ENCODE measurements at places on chromosomes 1 and 21.

DNA sequence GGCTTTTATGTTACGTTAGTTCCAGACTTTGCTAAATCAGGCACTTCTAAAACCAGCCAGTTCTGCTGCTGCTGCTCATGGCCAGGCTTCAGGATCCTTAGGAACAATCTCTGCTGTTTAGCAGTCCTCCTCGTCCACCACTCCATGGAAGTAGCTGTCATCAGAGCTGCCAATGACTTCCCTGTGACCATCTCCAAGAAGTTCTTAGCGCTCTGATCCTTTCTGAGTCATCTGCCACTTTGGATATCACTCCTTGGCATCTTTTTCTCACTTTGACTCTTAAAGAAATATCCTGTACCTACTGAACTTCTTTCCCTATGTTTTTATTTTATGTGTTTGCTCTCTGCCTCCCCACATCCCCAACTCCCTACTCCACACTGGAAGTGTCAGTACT is 14.7 kb upstream of the IRF2BP2 start:
- no peak for DNase-seq

DNA sequence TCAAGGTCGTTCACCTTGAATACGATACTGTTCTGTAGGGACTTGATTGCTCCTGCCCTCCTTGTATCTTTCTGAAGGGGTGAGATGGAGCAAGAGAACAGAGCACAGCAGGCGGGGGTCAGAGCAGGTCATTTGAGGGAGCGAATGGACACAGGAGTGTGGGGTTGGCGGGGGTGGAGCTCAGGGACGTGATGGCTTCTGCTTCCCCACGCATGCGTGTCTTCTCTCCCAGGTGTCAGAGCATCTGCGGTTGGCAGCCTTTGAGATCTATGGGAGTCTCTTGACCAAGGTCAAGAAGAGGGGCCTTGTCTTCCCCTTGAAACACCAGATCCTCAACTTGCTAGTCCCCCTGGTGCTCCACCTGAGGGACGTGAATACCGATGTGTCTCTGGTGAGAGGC is 63.9 kb downstream of the INAVA start:
- DNase-seq = no peak

DNA sequence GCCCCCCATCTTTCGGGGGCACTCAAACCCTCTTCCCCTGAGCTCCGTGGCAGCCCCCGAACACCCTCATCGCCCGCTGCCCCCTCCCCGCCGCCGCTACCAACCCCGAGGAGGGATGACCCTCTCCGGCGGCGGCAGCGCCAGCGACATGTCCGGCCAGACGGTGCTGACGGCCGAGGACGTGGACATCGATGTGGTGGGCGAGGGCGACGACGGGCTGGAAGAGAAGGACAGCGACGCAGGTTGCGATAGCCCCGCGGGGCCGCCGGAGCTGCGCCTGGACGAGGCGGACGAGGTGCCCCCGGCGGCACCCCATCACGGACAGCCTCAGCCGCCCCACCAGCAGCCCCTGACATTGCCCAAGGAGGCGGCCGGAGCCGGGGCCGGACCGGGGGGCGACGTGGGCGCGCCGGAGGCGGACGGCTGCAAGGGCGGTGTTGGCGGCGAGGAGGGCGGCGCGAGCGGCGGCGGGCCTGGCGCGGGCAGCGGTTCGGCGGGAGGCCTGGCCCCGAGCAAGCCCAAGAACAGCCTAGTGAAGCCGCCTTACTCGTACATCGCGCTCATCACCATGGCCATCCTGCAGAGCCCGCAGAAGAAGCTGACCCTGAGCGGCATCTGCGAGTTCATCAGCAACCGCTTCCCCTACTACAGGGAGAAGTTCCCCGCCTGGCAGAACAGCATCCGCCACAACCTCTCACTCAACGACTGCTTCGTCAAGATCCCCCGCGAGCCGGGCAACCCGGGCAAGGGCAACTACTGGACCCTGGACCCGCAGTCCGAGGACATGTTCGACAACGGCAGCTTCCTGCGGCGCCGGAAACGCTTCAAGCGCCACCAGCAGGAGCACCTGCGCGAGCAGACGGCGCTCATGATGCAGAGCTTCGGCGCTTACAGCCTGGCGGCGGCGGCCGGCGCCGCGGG is 837 bp downstream of the FOXD3 start:
- no peak for DNase-seq

DNA sequence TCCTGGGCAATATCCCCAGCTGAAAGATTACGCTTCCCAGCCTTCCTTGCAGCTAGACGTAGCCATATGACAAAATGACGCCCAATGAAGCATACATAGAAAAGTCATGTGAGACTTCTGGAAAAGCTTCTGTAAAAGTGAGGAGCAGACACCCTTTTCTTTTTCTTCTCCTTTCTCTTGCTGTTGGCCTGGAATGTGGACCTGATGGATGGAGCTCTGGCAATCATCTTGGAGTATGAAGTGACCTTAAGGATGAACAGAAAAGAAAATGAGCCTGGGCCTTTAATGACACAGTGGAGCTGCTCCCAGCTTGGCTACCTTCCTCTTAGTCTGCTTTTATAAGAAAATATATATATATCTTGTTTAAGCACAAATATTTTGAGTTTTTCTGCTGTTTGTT is 24.8 kb downstream of the BATF3 start:
- no peak for DNase-seq

GRCh38 chr1:233615571-233615970 is 1.7 kb downstream of the KCNK1 start:
- no peak for DNase-seq

DNA sequence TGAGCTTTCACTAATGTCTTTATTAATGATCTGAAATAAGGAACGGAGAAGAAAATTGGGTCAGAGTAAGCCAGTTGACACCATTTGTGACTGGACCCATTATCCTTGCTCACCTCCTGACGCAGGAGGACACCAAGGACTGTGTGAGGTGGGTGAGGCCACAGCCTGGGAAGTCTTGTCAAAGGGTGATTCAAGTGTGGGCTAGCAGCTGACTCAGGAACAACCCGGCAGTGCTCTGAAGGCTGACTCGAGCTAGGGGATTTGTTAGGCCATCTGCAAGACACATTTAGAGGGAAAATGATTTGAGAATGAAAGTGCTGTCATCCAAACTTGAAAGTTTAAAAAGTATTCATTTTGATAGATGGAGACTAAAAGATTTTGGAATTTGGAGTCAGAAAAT is 21.2 kb downstream of the PRRX1 start:
- DNase-seq = peak; percentile 74

DNA sequence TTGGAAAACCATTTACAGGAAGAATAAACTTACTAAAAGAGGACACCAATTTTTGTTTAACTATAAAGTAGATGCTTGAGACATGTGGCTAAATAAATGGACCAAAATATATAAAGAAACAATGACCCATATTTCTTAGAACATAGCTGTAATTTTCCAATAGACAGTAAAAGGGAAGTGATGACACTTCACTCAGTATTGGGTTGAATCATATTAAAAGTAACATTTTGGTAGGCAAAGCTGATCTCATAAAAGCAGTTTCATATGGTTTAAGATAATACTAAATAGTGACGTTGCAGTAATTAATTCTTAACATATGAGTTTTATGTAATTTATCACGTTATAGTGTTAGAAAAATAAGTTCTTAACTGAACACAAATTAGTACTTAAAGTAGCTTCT is 308.9 kb upstream of the RUNX1 start:
- DNase-seq = no peak

DNA sequence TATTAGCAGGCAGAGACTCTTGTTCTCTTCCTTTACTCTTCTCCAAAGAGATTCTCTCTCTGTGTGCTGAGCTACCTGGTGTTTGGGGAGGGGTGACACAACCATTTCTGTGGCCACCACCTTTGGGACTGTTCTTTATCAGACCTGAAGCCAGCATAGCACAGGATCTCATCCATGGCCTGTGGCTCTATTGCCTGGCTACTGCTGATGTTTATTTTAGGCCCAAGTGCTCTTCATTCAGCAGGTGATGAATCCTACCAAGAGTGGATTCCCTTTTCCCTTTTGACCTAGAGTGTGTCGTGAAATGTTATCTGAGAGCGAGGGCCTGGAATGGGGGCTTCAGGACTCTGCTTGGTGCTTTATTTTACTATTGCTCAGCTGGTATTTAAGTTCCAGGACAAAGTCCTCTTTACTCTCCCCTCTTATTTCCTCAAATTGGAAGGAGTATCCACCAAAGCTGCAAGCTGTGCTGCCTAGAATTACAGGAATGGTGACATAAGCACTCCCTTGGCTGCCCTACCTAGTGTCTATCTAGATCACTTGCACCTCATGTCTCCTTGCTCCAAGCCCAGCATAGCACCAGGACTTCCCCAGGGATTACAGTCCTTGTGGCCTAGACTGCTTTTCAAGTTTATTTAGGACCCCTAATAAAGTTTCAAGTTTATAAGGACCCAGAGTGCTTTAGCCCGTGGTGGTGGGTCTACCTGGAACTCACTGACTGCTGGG is 94.7 kb upstream of the GPR52 start:
- no peak for DNase-seq

DNA sequence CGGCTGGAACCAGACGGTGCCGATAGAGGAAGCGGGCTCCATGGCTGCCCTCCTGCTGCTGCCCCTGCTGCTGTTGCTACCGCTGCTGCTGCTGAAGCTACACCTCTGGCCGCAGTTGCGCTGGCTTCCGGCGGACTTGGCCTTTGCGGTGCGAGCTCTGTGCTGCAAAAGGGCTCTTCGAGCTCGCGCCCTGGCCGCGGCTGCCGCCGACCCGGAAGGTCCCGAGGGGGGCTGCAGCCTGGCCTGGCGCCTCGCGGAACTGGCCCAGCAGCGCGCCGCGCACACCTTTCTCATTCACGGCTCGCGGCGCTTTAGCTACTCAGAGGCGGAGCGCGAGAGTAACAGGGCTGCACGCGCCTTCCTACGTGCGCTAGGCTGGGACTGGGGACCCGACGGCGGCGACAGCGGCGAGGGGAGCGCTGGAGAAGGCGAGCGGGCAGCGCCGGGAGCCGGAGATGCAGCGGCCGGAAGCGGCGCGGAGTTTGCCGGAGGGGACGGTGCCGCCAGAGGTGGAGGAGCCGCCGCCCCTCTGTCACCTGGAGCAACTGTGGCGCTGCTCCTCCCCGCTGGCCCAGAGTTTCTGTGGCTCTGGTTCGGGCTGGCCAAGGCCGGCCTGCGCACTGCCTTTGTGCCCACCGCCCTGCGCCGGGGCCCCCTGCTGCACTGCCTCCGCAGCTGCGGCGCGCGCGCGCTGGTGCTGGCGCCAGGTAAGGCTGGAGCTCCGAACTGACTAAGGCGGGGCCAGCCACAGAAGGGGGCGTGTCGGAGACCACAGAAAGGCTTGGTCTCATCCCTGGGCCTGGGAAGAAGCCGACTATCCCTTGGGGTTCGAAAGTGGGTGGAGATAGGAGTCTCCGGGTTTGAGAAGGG is 486 bp downstream of the SLC27A3 start:
- DNase-seq = no peak

GRCh38 chr1:70586046-70586445 is 175.0 kb downstream of the CTH start:
- no peak for DNase-seq

GRCh38 chr1:230058626-230059025 is 8.4 kb upstream of the GALNT2 start:
- no peak for DNase-seq

- DNase-seq = peak; percentile 55
These were observed 4.1 kb upstream of the SLC2A1 start for GRCh38 chr1:42962641-42963377.

DNA sequence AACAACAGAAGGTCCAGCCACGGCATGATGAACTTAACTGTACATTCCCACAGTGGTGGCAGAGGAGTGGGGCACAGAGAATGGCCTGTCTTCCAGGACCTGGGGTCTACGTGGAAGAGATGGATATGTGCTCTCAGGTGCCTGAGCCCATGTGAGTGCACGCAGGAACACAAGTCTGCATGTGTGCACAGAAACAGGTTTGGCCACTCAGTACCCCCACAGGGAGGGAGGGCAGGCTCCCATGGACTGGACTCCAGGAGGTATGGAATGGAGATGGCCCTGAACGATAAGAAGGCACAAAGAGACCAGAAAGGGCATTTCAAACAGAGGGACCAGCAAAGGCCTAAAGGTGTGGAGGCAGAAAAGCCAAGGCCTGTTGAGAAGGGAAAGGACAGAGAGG is 10.8 kb downstream of the COL9A2 start:
- DNase-seq = no peak

DNA sequence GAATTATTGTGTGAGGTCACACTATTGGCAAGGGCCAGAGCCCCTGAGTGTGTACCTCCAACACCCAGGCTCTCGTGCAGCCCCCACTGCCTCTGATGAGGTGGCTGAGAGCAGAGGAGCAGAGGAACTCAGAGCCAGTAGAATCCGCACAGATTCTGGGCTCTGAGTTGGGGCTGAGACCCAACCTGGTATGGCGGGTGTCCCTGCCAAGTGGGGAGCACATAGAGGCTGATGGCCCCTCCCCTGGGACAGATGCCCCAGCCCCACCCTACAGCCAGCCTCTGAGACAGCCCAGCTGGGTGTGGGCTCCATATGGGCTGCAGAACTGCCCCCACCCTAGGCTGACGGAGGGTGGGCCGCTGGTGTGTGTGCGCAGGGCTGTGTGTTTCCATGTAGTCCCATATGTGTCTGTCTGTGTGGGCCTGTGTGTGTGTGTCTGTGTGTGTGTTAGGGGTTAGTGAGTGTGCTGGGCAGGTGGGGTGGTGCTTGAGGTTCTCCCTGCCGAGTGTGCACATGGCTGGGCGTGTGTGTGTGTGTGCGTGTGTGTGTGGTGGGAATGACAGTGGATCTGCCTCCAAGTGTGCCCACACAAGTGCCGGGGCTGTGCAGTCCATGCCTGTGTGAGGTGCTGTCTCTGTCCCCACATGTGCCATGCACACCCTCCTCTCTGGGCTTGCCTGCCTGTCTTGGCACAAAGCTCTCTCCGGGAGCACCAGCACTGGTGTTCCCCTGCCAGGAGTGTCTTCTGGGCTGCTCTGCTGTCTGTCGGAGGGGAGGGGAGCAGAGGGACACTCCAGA is 24.4 kb downstream of the FOXO6 start:
- DNase-seq = no peak

DNA sequence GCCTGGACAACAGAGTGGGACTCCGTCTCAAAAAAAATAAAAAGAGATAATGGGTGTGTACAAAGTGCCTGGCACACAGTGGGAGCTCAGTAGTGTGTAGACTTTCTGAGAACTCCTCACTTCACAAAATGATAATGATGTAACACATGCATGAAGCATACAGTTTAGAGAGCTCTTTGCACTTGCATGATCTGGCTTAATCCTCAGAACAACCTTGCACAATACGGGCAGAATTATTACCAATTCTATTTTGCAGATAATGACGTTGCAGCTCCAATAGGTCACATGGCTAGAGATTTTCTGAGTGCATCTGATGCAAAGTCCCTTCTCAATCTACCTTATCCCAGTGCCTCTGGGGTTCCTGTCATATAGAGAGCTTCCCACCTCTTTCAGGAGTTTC is 71.4 kb downstream of the CD247 start:
- DNase-seq = no peak

- no peak for DNase-seq
These were observed 2.0 kb downstream of the LRRC41 start for GRCh38 chr1:46301406-46301807.

- peak; percentile 52 for DNase-seq
These were observed 15.7 kb downstream of the MATN1 start for GRCh38 chr1:30707412-30708360.

- DNase-seq = no peak
These were observed 59.1 kb upstream of the GPR88 start for GRCh38 chr1:100478816-100479215.
